ENCODE measurements at places on chromosomes 1 and 21.

DNA sequence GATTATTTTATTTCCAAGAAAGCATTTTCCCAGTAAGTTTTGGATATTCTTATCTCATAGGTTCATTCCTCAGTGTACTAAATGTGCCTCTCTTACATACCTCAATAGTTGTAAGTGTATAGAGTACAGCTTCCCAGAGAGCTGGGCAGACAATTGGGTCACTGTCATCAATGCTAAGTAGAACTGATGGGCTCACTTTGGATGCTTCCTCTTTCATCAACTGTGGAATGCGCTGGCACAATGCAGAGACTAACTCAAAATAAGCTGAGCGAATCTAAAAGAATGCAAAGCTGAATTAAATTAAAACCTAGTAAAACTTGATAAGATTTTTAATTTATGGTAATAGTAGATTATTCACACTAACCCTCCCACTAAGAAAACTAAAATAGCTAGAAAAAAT is 21.5 kb downstream of the LTN1 start:
- DNase-seq: no peak

DNA sequence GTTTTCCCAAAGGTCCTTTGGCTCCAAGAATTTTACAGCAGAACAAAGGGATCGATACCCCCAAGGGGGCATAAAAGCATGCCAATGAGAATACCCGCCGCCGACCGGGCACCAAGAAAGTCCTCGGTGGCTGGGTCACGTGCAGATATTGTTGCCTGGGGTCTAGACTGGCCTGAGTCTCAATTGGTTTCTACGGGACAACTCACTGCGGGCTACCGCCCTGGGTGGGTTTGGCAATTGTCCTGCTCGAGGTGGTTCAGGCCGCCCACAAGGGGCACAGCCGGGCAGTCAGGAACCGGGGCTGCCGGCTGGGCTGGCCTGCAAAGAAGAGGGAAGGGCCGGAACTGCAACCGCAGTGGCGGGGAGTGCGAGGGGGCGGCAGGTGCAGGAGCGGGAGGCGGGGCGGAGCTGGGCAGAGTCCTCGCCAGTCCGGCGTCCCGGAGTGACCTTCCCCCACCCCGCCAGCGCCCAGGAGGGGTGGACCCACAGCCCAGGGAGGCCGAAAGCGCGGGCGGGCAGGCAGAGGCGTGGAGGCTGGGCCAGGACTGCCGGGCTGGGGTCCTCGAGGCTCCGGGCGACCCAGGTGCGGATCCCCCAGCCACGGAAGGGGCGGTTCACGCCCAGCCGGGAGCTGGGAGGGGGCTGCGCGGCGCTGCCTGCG is 926 bp upstream of the ATP1B1 start:
- peak; percentile 50 for DNase-seq

DNA sequence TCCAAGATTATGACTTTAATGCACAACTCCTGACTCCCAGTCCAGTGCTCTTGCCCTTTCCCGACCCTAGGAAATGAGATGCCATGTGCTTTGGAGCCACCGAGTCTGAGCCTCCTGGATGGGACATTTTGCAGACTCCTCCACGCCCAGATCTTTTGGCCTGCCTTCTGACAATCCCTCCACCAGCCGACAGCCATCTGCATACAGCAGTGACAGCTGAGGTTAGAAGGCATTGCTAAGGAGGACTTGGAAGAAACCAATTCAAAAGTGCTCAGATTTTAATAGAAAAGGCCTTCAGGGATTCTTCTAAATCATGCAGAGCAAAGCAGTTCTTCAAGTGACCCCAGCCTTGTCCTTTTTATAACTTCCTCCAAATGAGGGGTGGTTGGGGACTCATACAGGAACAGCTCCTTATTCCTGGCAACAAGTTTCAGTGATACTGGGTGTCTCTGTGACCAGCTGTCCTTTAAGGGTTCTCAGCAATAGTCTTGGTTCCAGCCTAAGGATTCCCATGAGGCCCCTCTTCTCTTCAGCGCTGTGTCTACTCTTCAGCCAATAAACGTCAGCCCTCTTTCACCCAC is 369.3 kb downstream of the PBX1 start:
- DNase-seq: no peak

- no peak for DNase-seq
Measured at GRCh38 chr21:44969066-44969670, 29.3 kb downstream of the SLX9 start.

DNA sequence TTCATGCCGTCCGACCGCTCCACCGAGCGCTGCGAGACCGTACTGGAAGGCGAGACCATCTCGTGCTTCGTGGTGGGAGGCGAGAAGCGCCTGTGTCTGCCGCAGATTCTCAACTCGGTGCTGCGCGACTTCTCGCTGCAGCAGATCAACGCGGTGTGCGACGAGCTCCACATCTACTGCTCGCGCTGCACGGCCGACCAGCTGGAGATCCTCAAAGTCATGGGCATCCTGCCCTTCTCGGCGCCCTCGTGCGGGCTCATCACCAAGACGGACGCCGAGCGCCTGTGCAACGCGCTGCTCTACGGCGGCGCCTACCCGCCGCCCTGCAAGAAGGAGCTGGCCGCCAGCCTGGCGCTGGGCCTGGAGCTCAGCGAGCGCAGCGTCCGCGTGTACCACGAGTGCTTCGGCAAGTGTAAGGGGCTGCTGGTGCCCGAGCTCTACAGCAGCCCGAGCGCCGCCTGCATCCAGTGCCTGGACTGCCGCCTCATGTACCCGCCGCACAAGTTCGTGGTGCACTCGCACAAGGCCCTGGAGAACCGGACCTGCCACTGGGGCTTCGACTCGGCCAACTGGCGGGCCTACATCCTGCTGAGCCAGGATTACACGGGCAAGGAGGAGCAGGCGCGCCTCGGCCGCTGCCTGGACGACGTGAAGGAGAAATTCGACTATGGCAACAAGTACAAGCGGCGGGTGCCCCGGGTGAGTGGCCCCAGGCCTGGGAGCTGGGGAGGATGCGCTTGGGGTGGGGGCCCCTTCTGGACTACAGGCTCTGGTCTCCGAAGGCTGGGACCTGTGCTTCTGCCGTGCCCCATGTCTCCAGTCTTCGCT is 1.1 kb downstream of the SKI start:
- DNase-seq: peak; percentile 81

DNA sequence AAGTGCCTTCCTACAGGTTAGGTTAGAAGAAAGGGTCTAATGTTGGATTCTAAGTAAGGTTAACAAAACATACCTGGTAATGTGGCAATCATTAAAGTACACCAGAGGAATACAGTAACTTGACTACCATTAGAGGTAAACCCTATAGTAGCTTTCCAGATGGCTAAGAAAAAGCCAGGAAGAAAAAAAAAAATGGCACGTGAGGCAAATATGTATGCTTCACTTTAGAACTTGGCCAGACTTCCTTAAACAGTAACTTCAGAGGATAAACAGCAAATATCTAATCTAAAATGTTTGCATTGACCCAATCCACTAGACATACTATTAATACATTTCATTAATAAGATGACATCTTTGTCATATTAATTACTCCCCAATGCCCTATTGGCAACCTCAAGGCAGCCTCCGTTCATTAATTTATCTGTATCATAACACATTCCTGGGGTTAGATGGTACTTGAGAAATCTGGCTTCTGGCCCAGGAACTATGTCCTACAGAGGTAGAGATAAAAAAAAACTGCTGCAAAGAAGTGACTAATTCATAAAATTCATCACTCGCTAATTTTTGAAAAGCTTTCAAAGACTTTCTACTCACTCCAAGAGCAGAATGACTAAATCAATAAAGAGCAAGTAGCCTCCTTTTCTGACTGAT is 5.8 kb downstream of the DCAF8 start:
- DNase-seq: no peak
